ENCODE measurements at places on chromosomes 1 and 21. TPM values are rescaled to one million over a fixed set of nuclear protein-coding genes. Genes with fewer than 3 reads are reported as not detected.

DNA sequence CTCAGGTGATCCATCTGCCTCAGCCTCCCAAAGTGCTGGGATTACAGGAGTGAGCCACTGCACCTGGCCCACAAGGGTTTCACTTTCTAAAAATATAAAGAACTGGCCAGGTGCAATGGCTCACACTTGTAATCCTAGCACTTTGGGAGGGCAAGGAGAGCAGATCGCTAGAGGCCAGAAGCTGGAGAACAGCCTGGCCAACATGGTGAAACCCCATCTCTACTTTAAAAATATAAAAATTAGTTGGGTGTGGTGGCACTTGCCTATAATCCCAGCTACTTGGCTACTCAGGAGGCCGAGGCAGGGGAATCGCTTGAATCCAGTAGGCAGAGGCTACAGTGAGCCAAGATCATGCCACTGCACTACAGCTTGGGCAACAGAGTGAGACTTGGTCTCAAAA, 25.7 kb downstream of the MRPL39 start:
- no peak for DNase-seq

DNA sequence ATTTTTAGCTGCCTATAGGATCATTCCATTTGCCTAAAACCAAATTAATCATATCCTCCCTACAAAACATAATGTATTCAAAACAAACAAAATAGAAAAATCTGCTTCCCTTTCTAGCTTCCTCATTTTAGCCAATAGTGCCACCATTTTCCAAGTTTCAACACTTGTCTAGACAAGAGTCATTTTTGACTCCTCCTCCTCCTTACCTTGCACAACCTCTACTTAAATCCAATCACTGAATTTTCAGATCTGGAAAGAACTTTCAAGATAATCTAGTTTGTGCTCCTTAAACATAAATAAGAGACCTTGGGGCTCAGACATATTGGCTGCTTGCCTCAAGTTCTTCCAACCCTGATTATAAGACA, 7.4 kb downstream of the STX6 start:
- DNase-seq, result no peak

GRCh38 chr21:34510148-34511142, 1.6 kb downstream of the KCNE1 start:
- no peak for DNase-seq

DNA sequence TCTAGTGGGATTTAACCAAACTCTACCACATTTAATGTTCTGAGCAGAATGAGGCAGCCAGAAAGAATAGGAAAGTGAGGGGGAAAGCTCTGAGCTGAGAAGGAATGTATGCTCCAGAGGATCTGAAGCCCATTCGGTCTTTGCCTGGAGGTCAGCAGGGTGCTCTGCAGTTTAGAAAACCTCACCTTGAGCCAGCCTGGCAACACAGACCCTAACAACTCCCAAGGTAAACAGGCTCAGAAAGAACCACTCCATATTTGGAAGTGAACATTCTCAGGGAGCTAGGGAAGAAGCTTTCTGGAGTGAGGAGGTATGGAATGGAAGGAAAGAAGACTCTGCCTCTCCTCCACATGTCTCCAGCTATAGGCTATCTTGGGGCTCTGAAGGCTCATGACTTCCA, 398.8 kb downstream of the SEC16B start:
- DNase-seq, result no peak

DNA sequence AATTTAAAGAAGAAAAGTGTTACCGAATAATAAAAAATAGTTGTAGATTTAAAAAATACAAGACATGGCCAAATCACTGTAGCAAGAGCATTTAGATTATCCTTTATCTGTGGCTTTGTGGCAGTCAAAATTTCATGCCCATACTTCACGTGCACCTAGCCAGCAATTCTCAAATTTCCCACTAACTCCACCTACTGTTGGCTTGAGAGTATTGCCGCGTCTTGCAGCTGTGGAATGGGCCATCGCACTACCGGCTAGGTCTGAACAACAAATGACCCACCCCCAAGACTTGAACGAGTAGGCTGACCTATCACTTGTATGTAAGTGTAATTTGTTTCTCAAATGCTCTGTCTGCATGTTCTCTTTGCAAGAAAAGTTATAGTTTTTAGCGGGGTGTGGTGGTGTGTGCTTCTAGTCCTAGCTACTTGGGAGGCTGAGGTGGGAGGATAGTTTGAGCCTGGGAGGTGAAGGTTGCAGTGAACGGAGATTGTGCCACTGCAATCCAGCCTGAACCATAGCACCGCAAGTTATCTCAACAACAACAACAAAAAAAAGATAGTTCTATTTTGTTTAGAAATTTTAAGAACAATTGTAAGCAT, 4.1 kb downstream of the KRTAP13-4 start:
- no peak for DNase-seq

The RAP1GAP gene
- polyA plus RNA-seq, result 22.5 TPM

GRCh38 chr1:168293356-168293755, 12.7 kb downstream of the TBX19 start:
- no peak for DNase-seq

DNA sequence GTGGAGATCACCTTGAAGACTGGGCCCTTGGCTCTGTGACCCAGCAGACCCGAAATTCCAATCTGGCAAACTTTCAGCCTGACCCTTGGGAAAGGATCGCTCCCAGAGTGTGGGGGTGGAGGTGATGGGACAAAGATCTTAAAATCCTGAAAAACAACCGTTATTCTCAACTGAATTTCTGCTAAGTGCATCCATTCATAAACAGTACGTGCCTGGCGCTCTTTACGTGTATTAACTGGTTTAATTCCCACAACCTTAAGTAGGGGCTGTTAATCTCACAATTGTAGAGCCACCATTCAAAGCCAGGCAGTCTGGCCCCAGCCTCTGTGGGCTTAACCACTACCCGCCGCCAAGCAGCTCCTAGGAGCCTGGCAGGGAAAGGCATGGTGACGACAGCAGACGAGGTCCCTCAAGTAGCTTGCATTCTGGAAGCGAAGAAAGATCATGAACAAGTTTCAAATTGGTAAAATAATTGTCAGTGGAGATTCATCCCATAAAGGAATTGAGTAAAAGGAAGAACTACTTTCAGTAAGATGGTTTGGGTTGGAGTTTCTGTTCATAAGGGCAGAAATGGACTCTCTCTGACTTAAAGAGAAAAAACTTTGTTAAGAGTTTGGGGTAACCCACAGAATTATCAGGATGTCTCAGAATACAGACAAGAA, 11.4 kb upstream of the RGS16 start:
- no peak for DNase-seq

- no peak for DNase-seq
Observed at GRCh38 chr1:222443566-222443965, 104.3 kb downstream of the HHIPL2 start.

The SLFNL1 gene
- polyA plus RNA-seq, result 0.23 TPM

DNA sequence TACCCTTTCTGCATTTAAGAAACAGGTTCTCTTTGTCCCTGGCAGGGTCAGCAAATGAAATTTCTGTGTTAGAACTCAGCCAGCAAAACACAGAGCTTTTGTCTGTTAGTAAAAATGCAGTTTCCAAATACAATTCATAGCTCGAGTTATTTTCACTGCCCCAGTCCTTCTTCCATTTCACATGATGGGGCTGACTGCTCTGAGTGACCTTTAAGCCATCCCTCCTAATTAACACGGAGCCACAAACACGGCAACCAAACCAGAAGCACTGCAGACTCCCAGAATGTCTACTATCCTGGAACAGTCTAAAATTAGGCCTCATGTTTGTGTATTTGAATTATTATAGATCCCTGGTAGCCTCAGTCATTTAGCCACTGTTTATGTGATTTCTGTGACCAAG, 99.1 kb upstream of the RGS4 start:
- DNase-seq, result peak; percentile 14

DNA sequence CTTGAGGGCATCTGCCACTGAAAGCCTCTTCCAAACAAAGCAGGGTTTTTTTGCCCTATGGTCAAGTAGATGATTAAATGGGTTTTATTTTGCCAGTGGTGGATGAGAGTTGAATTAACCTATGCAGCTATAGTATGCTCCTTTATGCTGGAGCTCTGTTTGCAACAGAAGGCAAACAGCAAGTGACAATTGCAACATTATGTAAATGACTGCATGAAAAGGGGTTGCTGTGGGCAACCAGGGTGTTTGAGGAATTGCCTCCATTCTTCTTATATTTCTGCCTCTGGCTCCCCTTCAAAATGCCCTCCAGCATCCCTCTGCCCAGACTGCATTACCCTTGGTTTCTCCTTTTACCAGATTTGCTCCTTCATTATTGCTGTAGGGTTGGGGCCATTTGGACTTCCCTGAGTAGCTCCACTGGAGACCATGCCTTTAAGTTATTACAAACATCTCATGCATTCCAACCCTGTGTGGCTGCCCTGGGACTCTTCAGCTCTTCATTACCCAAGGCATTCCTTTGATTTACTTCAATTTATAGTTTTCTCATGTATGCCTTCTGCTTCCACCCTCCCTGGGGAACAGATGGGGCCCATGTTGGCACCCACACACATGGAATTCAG, 398.4 kb downstream of the PRDM2 start:
- DNase-seq, result no peak

All from renal pelvis (tissue), 12 donors.